ENCODE measurements at places on chromosomes 2 and 18. TPM values are rescaled to one million over a fixed set of nuclear protein-coding genes. Genes with fewer than 3 reads are reported as not detected.

DNA sequence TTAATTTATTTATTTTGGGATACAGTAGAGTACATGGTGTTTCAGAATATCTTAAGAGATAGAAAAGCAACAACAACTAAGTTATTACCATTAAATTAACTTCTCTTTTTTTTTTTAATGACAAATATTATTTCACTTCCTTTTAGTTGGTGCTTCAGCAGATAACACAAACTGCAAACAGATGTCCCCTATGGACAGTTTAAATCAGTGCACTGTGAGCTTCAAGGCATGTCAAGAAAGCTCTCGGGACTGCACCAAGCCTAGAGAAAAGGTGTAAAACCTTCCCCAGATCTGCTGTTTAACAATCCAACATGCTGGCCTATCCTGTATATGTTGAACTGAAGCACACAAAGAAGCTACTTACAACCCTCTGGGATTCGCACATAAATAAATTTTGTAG, 122.7 kb downstream of the TCF4 start:
- DNase-seq, result no peak

DNA sequence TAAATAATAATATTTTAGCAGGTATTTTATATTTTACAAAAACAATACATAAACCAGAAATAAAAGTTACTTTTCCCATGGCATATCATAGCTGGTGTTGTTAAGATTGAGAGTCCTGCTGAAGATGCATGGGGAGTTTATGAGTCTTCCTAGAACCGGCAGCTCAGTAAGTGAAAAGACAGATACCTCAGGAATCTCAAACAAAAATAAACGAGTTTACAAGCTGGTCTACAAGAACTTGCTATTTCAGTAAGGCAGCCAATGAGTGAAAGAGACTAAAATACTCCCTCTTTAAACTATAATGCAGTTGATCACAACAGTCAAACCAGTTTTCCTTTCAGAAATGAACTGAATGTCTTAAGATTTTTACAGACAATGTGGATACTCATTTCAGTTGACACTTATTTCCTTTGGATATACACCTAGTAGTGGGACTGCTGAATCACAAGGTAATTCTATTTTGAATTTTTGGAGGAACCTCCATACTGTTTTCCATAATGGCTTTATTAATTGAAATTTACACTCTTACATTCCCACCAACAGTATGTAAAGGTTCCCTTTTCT, 8.9 kb downstream of the GAREM1 start:
- DNase-seq, result no peak

- no peak for DNase-seq
These were observed 53.6 kb downstream of the FAM228A start for GRCh38 chr2:24228470-24228869.

DNA sequence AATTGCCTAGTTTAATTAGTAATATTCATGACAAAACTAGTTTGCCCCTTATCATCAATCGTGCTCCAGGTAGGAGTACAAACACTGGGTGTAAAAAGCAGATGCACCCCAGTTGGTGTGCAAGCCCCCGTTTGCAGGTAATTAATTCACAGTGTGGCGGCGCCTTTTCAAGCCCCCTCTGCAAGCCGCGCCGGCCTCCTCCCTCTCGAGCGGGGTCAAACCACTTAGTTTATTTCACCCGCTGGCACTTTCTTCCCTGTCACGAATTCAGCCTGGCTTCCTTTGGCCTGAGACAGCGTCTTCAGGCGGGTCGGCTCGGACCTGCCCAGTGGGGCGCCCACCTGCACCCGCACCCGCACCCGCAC, 64.7 kb upstream of the MAPRE2 start:
- DNase-seq, result no peak

DNA sequence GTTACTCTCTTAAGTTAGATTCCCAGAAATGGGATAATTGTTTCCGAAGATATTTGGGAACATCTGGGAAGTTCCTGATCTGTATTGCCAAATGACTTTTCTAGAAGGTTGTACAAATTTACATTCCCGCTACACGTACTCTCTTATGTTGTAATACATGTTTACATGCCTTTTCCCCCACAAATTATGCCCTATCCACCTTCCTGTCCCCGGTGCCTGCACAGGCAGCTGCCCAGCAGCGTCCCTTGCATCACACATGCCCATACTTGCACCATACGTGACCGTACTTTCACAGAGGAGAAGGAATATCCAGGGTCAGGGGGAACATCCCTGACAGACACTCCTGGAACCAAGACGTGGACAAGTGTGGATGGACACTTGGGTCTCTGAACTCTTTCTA, 24.2 kb upstream of the KLF11 start:
- DNase-seq, result no peak

- no peak for DNase-seq
These were observed 4.2 kb downstream of the HOXD11 start for GRCh38 chr2:176111309-176111663.

DNA sequence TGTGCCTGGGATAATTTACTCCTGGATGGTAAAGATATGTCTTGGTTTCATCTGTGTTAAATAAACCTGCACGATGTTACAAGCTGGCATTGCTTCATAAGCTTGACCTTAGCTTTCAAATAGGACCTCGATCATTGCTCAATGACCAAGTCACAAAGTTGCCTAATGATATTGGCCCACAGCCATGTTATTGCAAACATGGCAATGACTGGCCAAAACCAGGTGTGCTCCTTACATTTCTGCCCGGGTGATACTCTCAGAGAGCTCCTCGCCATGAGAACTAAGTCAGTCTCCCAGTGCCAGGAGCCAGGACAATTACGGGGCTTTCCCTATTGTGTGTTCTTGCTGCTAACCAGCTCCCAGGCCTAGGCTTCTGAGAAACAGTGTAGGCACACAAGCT, 72.5 kb upstream of the CYP1B1 start:
- no peak for DNase-seq

- no peak for DNase-seq
These were observed 287.6 kb upstream of the ZNF521 start for GRCh38 chr18:25639596-25639995.

GRCh38 chr2:207892716-207893402, 123.2 kb upstream of the FZD5 start:
- DNase-seq, result no peak

DNA sequence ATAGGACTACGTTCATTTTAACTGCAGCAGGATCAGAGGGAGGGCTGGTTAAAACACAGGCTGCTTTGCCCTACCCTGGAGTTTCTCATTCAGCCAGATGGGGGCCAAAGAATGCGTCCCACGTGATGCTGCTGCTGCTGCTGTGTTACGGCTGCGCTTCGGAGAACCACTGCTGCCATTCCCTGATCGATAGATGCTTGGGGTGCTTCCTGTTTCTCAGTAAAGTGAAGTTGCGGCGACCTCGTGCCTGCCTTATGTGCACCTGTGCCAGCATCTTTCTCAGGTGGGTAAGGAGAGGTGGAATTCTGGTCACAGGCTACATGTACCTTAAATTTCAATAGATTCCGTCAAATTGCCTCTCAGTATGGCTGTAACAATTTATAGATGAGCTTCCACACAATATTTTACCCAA, 24.7 kb upstream of the TOGARAM2 start:
- no peak for DNase-seq

GRCh38 chr2:182631299-182631698, 84.8 kb upstream of the DNAJC10 start:
- DNase-seq, result no peak

- DNase-seq, result no peak
These were observed 502.6 kb upstream of the RAB12 start for GRCh38 chr18:8106603-8107002.

DNA sequence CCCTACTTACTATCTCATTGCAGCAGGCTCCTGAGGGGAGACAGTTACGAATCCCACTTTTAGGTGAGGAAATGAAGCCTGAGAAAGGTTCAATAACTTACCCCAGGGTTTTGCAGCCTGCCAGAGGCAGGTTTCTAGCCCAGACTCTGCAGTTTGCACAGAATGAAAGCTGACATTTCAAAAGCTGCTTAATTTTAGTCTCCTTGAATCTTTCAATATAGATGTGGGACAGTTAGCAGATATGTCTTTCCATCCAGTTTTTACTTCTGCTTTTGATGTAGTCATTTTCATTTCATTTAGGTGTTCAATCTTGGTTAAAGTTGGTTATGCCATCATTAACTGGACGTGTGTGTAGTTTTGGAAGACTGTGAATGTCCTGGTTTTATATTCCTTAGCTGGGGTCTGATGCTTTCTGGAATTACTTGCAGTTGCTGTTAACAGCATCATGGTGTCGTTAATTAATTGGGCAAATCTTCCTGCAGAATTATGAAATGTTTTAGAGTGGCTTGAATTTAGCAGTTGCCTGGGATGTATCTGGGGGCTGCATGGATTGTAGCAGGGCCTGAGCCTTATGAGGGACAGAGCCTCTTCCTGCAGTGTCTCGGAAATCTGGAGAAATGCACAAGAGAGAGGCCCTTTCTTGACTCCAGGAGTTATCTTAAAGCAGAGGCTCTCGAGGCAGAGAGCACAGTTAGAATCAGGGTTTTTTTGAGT, 100.8 kb downstream of the ZNF532 start:
- no peak for DNase-seq

DNA sequence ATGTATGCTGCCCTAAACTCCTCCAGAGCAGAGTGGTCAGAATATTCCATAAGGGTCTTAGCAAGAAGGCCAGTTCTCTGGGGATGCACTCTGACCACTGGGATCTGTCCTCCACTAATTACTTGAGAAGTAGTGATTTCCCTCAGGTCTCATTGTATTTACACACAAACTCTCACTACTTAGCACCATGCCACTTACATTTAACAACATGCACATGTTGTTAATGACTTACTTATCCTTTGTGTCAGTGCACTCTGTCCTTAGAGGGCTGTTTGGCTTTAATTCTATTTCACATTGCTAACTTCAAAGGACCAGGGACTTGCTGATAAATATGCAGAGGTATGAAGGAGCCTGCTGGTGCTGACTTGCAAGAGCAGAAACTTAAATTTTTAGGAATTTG, 1415.5 kb upstream of the ACVR2A start:
- no peak for DNase-seq

GRCh38 chr18:54736981-54737380, 91.3 kb upstream of the RAB27B start:
- no peak for DNase-seq

DNA sequence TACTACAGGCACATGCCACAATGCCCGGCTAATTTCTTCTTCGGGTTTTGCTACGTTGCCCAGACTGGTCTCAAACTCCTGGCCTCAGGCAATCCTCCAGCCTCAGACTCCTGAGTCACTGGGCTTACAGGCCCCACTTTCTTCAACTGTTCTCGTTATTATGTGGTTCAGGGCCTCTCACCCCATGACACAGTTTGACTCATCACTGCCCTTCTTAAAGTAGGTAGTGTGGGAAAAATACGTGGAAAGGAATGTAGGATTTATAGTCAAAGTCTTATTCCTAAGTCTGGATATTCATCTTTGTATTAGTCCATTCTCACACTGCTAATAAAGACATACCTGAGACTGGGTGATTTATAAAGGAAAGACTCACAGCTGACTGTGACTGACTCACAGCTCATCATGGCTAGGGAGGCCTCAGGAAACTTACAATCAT, 19.4 kb downstream of the CENPA start:
- no peak for DNase-seq

DNA sequence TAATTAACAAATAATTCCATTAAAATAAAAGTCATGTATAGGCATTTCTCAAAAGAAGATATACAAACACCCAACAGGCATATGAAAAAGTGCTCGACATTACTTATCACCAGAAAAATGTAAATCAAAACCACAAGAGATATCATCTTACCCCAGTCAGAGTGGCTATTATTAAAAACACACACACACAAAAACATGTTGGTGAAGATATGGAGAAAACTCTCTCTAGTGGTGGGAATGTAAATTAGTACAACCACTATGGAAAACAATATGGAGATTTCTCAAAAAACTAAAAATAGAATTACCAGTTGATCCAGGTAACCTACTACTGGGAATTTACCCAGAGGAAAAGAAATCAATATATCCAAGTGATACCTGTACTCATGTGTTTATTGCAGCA, 966.3 kb upstream of the POU3F3 start:
- DNase-seq, result no peak

GRCh38 chr2:2527148-2527547, 196.1 kb upstream of the MYT1L start:
- DNase-seq, result no peak

The MYO1B gene
- polyA plus RNA-seq, result 126 TPM

The EVX2 gene
- polyA plus RNA-seq, result not detected

The ALK gene
- 0.32 TPM for polyA plus RNA-seq

The MC2R gene
- polyA plus RNA-seq, result not detected

The ANKRD30B gene
- polyA plus RNA-seq, result 0.49 TPM

The ASXL2 gene
- 21.5 TPM for polyA plus RNA-seq

The ANKRD30BL gene
- 0.79 TPM for polyA plus RNA-seq

The SIX2 gene
- 27.2 TPM for polyA plus RNA-seq

The ACMSD gene
- polyA plus RNA-seq, result 41.7 TPM

The SULT6B1 gene
- not detected for polyA plus RNA-seq

The FKBP7 gene
- 72.9 TPM for polyA plus RNA-seq

The TPGS2 gene
- 131 TPM for polyA plus RNA-seq

The TGFA gene
- polyA plus RNA-seq, result 19.9 TPM

The DNER gene
- polyA plus RNA-seq, result 73.5 TPM

All from right renal pelvis (tissue), 4 donors.